Stimulated activated CD8-positive, alpha-beta memory T cell treated with anti-CD3 and anti-CD28 coated beads, Interleukin-7, amount 100 ng/mL, for 1 hour (primary cell): ENCODE measurements at places on chromosomes 5 and 9.

DNA sequence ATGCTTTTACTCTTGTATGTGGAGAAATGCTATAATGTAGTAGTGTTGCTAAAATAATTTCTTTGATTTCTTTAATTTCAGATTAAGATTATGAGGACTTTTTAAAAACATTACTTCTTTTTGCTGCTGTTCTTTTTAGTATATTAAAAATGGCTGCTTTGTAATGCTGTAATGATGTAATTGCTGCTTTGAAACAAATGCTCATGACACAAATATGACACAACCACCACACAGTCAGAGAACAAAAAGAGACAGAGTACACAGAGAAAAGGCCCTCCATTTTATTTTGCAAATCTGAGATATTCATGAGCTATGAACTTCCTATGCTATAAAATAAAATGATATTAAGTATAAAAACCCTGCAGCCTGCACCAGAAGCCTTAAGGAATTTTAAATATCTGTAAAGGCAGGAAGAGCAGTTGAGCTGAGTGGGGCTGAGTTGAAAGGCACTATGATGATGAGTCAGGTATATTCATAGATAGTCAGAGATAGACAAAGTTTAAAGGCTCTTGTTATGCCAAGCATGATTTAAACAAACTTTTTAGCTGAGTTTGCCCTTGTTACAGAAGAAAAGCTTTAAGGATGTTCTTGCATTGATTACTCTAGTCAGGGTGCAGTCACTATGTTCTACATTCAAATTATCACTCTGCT is 5.1 kb upstream of the POU5F2 start:
- DNase-seq = no peak

GRCh38 chr5:79505138-79505537 is 8.8 kb downstream of the HOMER1 start:
- no peak for DNase-seq

DNA sequence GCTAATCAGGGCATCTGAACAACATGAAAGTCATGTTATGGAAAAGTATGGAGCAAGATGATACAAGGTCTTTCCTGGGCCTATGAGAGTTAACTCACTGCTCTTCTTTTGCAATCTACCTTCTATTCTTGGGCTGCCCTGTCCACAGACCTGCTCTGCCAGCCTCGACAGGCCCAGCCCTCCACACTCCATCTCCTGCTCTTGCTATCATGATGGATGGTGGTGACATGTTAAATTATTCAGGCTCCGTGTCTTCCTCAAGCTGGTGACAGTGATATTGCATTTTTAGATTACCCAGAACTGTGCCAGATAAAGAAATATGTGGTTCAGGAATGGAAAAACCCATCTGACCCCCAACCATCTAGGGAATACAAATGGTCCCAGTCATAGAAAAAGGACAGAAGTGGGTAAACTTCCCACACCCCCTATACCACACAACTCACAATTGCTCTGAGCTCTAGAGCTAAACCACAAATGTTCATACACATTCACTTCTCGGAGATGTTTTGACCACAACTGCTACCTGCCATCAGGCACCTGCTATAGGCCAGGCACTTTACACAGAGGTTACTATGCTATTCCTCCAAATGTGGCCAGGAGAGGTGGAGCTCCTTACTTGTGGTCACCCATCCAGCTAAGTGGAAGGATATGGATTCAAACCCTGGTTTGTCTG is 311.3 kb downstream of the ASTN2 start:
- no peak for DNase-seq

- DNase-seq = no peak
Measured at GRCh38 chr9:2725898-2726649, 8.8 kb downstream of the KCNV2 start.

- no peak for DNase-seq
Measured at GRCh38 chr5:32474209-32474854, 29.8 kb upstream of the ZFR start.

DNA sequence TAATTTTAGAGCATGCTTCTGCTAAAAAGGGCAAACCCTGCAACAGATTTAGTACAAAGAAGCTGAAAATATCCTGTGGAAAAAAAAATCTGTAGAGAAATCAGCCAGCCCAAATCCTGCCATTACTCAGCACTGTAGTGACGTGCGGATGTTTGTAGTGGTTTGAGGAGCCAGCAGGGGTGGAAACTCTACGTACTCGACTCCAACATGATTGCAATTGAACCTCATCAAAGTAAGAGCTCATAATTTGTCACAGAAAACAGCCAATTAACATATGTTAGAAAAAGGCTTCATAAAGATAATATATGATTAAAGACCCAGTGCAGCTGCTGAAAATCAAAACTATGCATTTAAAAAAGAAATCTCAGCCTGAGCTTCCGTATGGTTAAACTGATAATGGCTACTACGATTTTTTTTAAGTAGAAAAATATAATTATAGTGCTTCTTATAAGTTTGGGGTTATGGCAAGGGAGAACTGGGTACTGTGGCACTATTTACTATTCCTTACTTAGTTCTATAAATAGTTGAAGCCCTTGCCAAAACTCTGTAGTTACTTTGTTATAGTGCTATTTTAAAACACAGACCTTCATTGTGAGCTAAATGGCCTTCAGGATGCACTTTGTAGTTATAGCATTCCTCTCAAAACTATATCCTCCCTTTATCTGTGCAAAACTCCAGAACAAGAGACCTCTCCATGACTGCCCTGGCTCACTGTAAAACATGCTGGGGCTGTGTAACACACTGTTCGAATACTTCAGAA is 49.4 kb downstream of the MEF2C start:
- DNase-seq = no peak

DNA sequence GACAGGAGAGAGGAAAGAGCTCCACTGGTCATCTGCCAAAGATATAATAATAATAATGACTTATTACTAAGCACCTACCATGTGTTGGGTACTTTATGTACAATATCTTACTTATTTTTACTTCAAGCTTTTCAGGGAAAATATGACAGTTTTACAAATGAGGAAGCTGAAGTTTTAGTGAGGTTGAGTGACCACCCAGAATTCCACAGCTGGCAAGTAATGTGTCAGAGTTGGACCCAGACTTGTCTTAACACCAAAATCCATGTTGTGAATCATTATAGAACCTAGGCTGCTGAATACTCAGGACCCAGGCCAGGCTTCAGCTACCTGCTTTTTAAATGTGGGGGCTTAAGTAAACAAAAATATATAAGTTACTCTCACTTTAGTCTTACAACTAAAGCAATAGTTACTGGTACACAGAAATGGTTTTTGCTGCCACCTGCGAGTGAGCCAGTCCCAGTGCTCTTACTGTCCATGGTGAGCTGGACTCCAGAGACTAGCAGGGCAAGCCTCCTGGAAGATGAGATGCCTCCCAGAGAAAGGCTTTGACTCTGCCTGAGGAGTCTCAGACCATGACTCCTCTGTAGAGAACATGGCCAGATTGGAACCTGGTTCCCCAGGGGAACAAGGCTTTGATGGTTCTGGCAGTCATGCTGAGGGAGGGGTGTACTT is 29.9 kb downstream of the RUSC2 start:
- DNase-seq = no peak

DNA sequence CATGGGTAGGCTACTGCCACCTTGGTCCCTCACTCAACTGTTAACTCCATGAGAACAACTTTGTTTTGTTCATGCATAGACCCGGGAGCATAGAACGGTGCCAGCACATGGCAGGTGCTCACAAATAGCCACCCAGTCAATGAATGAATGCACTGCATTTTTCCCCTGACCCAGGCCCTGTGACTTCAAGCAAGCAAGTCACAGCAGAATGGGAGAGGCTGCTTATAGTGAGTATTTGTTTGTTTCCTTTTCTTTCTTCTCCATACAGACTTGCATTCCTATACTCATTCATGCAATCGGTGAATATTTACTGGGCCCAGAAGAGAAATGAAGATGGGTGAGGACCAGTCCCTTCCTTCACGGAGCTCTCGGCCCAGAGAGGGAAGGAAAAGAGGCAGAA is 62.0 kb downstream of the SHB start:
- DNase-seq = no peak

- DNase-seq = no peak
Measured at GRCh38 chr9:115042781-115043509, 75.0 kb downstream of the TNC start.

DNA sequence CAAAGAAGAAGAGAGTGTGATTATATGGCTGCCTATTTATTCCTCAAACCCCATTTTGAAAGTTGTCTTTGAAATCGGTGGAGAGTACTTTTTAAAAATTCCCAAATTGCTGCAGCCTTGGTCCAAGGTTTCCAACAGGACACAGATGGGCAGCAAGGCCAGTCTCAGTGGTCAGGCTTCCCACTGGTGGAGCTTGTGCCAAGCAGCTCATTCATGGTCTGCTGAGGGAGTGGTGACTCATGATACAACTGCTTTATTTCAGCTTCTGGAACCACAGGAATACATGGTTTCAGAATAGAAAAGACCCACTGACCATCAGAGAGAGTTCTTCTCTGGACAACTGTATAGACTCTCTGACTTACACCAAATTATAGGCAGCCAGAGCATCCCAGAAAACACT is 673.1 kb upstream of the KLF4 start:
- no peak for DNase-seq

- DNase-seq = no peak
Measured at GRCh38 chr5:154276973-154277331, 86.4 kb downstream of the GALNT10 start.

DNA sequence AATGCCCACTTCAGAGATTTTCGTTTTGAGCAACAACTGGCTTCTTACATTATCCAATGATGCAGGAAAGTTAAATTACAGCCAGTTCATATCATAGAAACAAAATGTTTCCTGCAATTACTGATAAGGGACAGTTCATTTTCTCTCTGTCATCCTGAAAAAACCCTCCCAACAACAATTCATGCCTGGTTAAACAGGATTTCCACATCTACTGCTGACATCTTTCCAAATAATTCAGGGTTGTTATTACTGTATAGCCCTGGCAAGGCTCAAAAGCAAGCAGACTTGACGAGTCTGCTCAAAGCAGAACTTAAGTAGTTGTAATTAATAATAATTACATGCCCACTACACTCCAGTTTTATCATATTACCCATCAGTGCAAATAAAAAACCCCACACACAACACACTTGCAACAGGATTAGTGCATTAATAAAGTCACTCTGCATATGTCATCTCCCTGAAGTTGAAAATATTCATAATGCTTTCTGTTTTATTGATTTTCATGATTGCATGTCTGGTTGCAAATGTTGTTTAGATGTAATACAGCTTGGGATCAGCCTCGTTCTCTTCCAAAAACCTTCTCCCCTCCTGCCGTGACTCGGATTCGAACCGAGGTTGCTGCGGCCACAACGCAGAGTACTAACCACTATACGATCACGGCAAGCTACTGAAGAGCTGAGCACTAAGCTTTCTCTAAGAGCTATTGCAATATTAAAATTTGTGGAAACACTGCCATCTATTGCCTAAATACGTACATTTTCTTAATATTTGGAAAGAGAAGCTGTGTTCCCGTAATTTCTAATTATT is 119.6 kb upstream of the NFIB start:
- no peak for DNase-seq

DNA sequence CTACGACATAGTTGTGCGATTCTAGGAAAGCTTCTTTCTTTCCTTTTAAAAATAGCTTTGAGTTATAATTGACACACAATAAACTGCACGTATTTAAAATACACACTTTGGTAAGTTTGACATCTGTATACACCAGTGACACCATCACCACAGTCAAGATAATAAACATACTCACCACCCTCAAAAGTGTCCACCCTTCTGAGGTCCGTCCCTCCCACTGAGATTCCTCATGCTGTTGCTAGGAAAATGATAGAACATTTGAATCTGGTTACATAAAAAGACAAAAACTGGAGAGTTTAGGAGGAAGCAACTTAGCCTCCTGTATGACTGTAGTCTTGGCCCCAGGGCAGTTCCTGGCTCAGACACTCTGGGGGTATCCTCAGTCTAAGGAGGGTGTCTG is 17.2 kb downstream of the S100Z start:
- DNase-seq = no peak
